ENCODE measurements at places on chromosomes 5 and 9.

- no peak for DNase-seq
Observed at GRCh38 chr9:129009584-129010141, 18.5 kb downstream of the SH3GLB2 start.

DNA sequence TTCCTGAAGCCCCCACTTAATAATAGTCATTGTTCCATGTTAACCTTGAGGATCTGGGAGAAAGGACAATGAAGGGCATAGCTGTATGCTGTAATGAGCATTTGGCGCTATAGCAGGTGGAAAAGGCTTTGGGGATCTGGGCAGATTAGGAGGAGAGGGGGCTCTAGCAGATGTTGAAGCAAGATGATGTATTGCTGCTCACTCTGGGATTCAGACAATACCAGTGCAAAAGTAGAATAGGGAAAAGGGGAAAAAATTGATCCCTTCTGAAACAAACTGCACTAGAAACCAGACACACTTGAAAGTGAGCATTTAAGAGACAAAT is 575.3 kb upstream of the MEF2C start:
- DNase-seq = no peak

- DNase-seq = no peak
Observed at GRCh38 chr5:4758996-4759395, 381.1 kb upstream of the ADAMTS16 start.

- no peak for DNase-seq
Observed at GRCh38 chr5:137649228-137649935, 86.5 kb downstream of the KLHL3 start.

- no peak for DNase-seq
Observed at GRCh38 chr5:16869821-16870796, 66.0 kb downstream of the MYO10 start.

- no peak for DNase-seq
Observed at GRCh38 chr5:145350513-145350912, 484.6 kb downstream of the PRELID2 start.

GRCh38 chr5:132430746-132431145 is 59.8 kb downstream of the IRF1 start:
- DNase-seq = no peak

Measured in neuronal stem cell (in vitro differentiated cells).